ENCODE measurements at places on chromosomes 12 and 14.
A peak's percentile ranks its signal among the peaks of the same experiment; 100 is the strongest.

GRCh38 chr14:68552602-68553001, 240.3 kb downstream of the ZFP36L1 start:
- H3K4me3 ChIP-seq, result no peak overlapping the region
- no peaks in the 10 kb centered on the region for H3K27me3 ChIP-seq
- DNase-seq, result no peak
- no peaks in the 10 kb centered on the region for H3K36me3 ChIP-seq
- H3K27ac ChIP-seq, result peak overlapping the region; percentile 77

DNA sequence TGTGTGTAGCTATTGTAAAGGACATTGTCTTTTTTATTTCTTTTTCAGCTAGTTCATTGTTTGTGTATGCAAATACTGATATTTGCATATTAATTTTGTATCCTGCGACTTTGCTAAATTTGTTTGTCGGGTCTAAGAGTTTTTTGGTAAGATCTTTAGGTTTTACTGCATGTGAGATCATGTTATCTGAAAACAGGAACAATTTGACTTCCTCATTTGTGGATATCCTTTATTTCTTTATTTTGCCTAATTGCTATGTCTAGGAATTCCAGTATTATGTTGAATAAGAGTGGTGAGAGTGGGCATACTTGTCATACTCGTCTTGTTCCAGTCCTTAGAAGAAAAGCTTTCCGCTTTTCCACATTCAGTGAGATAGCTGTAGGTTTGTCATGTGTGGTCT, 28.8 kb downstream of the SIX4 start:
- no peak overlapping the region for H3K27ac ChIP-seq
- no peaks in the 10 kb centered on the region for H3K36me3 ChIP-seq
- H3K4me1 ChIP-seq, result no peaks in the 10 kb centered on the region

DNA sequence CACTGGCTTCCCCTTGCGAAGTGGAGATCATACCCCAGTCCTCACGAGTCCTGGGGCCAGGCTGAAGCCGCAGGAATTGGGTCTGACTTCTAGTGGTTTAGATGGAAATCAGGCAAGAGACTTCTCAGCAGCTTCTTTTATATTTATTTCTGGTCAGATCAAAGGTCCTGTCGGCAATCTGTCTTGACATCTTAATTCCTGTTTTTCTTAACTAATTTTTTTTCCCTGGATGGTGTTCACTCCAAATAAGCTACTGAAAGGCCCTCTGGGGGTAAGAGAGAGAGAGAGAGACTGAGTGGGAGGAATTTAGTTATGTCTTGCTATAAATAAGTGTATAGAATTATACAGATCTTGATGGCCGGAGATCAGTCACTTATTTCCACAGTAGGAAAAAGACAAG, 698.7 kb upstream of the TBX3 start:
- no peaks in the 10 kb centered on the region for H3K27me3 ChIP-seq
- no peaks in the 10 kb centered on the region for H3K36me3 ChIP-seq
- H3K27ac ChIP-seq, result no peak overlapping the region
- no peaks in the 10 kb centered on the region for H3K4me1 ChIP-seq
- no peak overlapping the region for H3K4me3 ChIP-seq

GRCh38 chr14:64717870-64718269, 13.6 kb downstream of the PLEKHG3 start:
- H3K36me3 ChIP-seq, result no peaks in the 10 kb centered on the region
- H3K4me1 ChIP-seq, result peaks cover 82% of the 10 kb centered on the region
- no peak for DNase-seq
- H3K27me3 ChIP-seq, result no peaks in the 10 kb centered on the region
- H3K27ac ChIP-seq, result peak overlapping the region; percentile 88
- H3K4me3 ChIP-seq, result no peak overlapping the region

GRCh38 chr12:546920-547845, 87.4 kb downstream of the B4GALNT3 start:
- H3K36me3 ChIP-seq, result peaks cover 22% of the 10 kb centered on the region
- H3K27ac ChIP-seq, result no peak overlapping the region
- H3K27me3 ChIP-seq, result no peaks in the 10 kb centered on the region
- DNase-seq, result no peak
- H3K4me1 ChIP-seq, result no peaks in the 10 kb centered on the region

- DNase-seq, result peak; percentile 71
- no peaks in the 10 kb centered on the region for H3K36me3 ChIP-seq
- H3K4me1 ChIP-seq, result peaks cover 13% of the 10 kb centered on the region
- no peak overlapping the region for H3K4me3 ChIP-seq
- H3K27me3 ChIP-seq, result no peaks in the 10 kb centered on the region
Measured at GRCh38 chr12:93098077-93098476, 169.0 kb upstream of the EEA1 start.

- H3K4me1 ChIP-seq, result peaks cover 35% of the 10 kb centered on the region
- H3K27me3 ChIP-seq, result no peaks in the 10 kb centered on the region
- H3K36me3 ChIP-seq, result no peaks in the 10 kb centered on the region
Measured at GRCh38 chr12:123363740-123364531, 711 bp downstream of the SBNO1 start.

DNA sequence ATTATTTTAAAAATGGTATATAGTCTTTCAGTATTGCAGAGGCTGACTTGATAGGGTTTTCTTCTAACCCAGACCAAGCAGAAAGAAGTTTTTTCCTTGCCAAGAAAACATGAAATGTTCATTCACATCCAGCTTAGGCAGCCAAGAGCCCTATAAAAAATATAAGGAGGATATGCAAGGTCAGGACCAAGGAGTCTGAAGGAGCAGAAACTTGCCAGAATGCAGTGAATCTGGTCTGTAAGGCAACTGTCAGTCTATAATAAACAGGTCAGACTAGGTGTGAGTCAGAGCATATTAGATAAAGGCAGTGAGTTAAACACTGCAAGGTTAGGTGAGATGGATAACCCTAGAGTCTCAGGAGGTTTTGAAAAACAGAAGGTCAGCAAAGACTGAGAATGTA, 645.5 kb downstream of the C12orf50 start:
- no peaks in the 10 kb centered on the region for H3K4me1 ChIP-seq
- H3K36me3 ChIP-seq, result no peaks in the 10 kb centered on the region
- H3K27me3 ChIP-seq, result no peaks in the 10 kb centered on the region
- H3K4me3 ChIP-seq, result no peak overlapping the region
- no peak for DNase-seq

GRCh38 chr14:96038558-96038919, 623 bp upstream of the C14orf132 start:
- no peaks in the 10 kb centered on the region for H3K36me3 ChIP-seq
- DNase-seq, result no peak
- H3K27ac ChIP-seq, result peak overlapping the region; percentile 92
- H3K4me3 ChIP-seq, result peak overlapping the region; percentile 83
- no peaks in the 10 kb centered on the region for H3K27me3 ChIP-seq
- H3K4me1 ChIP-seq, result peaks cover 41% of the 10 kb centered on the region

DNA sequence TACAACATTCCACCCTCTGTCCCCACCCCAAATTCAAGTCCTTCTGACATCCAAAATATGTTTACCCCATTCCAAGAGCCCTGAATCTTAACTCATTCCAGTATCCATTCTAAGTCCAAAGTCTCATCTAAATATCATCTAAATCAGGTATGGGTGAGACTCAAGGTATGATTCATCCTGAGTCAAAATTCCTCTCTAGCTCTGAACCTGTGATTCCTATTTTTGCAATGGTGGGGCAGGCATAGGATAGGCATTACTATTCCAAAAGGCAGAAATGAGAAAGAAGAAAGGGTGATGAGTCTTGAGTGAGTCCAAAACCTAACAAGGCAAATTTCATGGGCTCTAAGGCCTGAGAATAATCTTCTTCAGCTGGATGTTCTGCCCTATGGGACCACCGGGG, 140.3 kb upstream of the FAR2 start:
- H3K27me3 ChIP-seq, result no peaks in the 10 kb centered on the region
- H3K4me3 ChIP-seq, result no peak overlapping the region
- H3K36me3 ChIP-seq, result no peaks in the 10 kb centered on the region
- H3K27ac ChIP-seq, result no peak overlapping the region
- no peaks in the 10 kb centered on the region for H3K4me1 ChIP-seq

- no peaks in the 10 kb centered on the region for H3K27me3 ChIP-seq
- no peaks in the 10 kb centered on the region for H3K36me3 ChIP-seq
- peak; percentile 74 for DNase-seq
- no peak overlapping the region for H3K4me3 ChIP-seq
Measured at GRCh38 chr12:94593822-94594442, 56.4 kb downstream of the TMCC3 start.
